ENCODE measurements at places on chromosomes 5 and 9.

GRCh38 chr5:1210832-1211251, 9.4 kb downstream of the SLC6A19 start:
- H3K27me3 ChIP-seq: peaks cover 6% of the 10 kb centered on the region
- no peak overlapping the region for H3K4me3 ChIP-seq
- peak; percentile 40 for DNase-seq
- no peaks in the 10 kb centered on the region for H3K36me3 ChIP-seq
- no peaks in the 10 kb centered on the region for H3K4me1 ChIP-seq

DNA sequence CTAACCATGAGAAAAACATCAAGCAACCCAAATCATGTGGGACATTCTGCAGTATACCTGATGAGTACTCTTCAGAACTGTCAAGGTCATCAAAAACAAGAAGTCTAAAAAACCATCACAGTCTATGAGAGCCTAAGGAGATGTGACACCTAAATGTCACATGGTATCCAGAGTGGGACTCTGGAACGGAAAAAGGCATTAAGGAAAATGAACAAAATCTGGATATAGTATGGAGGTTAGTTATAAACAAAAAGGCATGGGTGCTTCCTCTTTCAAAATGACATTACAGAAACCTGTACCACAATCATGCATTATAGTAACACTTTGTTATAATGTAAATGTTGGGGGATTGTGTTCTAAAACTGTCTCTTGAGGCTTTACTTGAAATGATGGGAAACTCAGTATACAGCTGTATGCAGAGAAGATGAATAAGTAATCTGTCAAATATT, 47.4 kb downstream of the PRKACG start:
- no peak for DNase-seq
- no peak overlapping the region for H3K27ac ChIP-seq

- DNase-seq: no peak
- no peaks in the 10 kb centered on the region for H3K36me3 ChIP-seq
- H3K27ac ChIP-seq: no peak overlapping the region
- no peak overlapping the region for H3K4me3 ChIP-seq
Observed at GRCh38 chr5:132526974-132527564, 16.3 kb downstream of the IL5 start.

DNA sequence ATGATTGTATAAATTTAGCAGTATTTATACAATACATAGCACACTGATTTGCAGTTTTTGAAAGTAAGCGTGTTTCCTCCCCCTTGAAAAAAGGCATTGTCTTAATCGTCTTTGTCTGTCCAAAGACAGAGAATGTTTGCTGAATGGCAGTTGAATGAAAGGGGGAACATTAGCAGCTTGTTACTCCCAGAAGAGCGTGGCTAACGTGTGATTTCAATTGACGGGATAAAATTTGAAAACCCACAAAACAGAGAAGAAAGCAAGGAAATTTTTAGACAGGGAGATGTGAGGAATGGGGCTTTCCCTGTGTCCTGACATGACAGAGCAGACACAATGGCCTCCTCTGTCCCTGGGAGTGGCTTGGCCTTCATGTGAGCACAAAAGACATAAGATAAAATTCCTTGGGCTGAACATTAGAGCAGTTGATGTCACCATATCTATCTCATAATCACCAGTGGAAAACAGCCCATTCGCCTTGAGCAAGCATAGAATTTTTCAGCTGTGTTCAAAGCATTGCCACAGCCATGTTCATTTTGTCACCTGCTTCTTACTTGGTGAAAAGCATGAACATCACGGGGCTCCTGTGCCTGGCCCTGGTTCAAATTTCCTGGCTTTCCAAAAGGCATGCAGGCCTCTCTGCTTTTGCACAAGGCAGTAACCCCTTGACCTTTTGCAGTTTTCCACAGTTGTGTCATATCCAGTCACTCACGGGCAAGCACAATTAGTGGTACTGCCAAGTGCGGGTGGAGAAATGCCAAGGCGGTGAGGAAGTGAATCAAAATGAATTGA, 126.9 kb downstream of the TLE1 start:
- no peak overlapping the region for H3K4me3 ChIP-seq
- no peaks in the 10 kb centered on the region for H3K36me3 ChIP-seq
- no peak for DNase-seq

DNA sequence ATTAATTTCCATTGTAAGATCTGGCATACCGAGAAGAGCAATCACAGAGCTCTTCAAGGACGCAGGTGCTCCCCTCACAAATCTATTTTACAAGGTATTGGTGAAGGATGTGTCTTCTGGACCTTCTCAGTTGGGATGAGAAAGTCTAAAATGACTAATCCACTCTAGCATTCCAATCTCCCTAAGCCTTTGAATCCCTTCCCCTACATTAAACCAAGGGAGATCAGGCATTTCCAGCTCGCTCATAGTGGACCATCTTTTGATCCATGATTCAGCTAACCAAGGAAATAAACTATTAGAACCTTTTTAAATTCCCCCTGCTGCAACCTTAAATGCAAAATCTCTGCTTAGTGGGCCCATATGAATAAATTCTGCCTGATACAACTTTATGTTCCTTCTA, 95.9 kb upstream of the FBN2 start:
- H3K36me3 ChIP-seq: no peaks in the 10 kb centered on the region
- H3K27me3 ChIP-seq: no peaks in the 10 kb centered on the region
- H3K27ac ChIP-seq: no peak overlapping the region
- DNase-seq: no peak
- no peak overlapping the region for H3K4me3 ChIP-seq
- H3K4me1 ChIP-seq: no peaks in the 10 kb centered on the region

All from lower lobe of right lung (tissue), 2 donors.